Stimulated activated CD8-positive, alpha-beta memory T cell treated with anti-CD3 and anti-CD28 coated beads, Interleukin-15, amount 100 ng/mL, for 1 hour (primary cell): ENCODE measurements at places on chromosomes 2 and 18.

DNA sequence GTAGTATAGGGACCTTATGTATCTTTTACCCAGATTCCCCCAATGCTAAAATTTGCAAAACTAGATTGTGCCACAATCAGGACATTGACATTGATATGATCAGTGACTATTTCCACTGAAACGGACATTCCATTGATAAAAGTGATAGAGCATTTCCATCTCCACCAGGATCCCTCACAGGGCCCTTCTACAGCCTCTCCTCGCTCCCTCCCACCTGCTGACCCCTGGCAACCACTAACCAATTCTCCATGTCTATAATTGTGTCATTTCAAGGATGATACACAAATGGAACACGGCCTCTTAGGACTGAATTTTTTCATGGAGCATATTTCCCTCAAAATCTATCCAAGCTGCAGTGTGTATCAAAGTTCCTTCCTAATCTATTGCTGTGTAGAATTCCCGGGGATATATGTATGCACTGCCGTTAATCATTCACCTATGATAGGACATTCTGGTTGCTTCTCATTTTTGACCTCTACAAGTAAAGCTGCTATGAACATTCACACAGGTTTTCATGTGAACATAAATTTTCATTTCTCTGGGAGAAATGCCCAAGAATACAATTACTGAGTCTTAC lies 67.3 kb downstream of the UXS1 start:
- no peak for DNase-seq

DNA sequence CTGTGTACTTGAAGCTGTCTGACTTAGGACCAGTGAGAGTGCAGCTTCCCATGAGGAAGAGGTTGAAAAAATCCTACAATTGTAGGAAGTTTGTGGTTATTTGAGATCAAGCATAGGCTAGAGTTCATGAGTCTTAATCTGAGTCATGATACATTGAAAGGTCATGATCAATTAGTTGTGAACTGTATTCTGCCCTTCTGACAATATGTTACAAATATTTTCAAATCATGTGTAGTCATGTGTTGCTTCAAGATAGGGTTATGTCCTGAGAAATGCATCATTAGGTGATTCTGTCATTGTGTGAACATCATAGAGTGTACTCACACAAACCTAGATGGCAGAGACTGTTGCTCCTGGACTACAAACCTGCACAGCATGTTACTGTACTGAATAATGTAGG lies 68.4 kb upstream of the MFF start:
- no peak for DNase-seq

DNA sequence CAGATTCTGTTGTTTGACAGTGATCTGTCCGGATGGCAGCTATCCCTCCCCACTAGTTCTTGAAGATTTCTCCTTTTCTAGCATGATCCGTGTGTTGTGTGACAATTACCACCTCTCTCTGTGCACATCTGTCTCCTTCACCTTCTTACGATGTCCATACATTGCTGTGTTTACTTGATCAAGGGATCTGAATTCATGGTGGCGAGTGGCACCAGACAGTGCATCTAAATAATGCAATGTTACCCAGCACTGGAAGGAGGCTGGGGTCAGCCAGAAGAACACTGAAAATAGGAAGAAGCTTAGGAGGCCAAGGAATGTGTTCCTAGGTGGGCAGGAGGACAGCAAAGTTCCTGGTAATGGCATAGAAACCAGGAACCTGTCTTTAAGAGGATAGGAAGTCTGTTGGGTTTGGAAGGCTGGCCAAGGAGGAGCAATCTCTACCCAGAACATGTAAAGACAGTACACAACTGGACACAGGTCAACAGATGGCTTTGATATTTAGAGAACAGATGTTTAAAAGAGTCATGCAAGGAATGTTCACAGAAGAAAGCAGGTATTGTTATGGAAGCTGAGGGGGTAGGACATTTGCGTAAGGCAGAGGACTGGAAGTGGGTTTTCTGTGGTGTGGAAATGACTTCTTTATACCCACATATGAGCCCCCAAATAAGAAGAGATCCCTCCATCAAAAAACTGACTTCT lies 126.4 kb downstream of the HRH4 start:
- no peak for DNase-seq

DNA sequence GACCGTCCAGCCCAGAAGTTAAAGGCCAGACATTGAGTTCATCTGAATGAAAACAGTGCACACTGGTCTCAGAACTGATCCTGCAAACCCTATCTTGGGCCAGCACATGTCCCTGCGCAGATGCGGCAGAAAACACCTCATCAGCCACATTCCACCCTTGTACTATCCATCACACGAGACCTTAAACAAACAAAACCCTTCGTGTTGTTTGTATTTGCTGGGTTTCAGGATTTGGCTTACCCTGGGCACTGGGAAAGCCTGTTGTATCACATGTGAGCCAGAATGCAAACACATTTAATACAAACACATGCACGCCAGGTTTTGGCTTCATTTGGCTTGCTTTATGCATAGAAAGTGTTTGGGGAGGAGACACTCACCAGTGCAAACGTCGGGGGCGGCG lies 12.5 kb downstream of the WIPF1 start:
- DNase-seq: no peak

GRCh38 chr18:51425475-51425874 lies 228.0 kb upstream of the MEX3C start:
- no peak for DNase-seq

- DNase-seq: no peak
Observed at GRCh38 chr2:85168942-85169341, 35.8 kb downstream of the TCF7L1 start.

GRCh38 chr2:7878786-7879482 lies 802.9 kb upstream of the ID2 start:
- no peak for DNase-seq

- no peak for DNase-seq
Observed at GRCh38 chr2:83696838-83697237, 762.2 kb downstream of the SUCLG1 start.

GRCh38 chr18:79487183-79487800 lies 91.6 kb downstream of the NFATC1 start:
- DNase-seq: no peak

DNA sequence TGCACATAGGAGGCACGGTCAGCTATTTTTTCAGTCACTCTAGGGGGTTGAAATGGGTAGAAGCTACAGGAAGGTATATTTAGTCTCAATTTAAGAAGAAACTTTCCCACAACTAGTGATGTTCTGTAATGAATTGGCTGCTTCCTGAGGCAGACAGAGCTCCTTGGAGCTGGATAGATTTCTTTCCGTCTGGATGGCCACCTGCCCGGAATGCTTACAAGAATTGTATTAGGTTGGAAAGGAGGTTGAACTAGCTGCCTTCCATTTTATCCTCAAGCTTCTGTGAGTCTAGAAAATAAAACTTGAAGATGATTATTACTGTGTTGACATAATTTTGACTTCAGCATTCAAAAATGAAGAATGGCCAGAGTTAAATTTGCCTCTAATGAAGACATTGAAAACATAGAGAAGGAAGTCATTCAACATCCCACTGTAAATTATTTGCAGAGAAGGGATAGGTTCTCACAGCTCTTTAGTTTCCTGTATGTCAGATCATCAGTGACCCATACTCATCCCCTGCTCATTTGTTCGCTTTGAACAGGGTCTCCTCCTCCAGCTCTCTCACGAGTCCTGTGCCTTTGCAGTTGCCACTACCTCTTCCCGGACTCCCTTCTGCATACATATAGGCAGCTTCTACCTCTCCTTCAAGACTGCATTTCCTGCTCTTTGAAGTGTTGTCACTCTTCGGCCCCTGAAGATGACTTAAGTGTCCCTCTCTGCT lies 88.8 kb downstream of the CRIM1 start:
- DNase-seq: no peak

DNA sequence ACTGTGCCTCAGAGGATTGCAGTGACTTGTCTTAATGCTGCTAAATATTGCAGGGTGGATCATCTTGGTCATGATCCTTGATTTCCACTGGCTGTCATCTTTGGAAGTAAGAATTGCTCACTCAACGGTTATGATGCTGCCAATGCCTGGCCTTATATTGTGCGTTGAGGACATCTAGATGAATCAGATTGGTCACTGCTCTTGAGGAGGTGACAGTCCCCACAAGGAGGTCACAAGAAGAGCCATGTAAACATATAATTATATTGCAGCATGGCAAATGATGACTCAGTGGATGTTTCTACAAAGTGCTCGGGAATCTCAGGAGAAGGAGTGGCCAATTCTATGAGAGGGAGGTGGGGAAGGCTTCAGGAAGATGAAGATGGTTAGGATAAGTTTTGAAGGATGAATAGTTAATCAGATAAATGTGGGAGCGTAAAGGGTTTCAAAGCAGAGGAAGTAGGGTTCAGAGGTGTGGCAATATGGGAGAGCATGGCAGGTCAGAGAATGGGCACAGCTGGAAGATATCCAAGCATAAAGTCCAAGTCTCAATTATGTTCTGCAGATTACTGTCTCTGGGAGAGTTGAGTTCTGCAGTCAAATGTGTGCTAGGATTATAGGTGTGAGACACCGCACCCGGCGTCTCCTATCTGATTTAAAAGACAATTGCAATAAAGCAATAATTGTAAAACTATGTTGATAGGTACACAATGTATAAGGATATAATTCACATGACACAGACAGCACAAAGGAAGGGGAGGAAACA lies 21.3 kb upstream of the TMEM131 start:
- no peak for DNase-seq

DNA sequence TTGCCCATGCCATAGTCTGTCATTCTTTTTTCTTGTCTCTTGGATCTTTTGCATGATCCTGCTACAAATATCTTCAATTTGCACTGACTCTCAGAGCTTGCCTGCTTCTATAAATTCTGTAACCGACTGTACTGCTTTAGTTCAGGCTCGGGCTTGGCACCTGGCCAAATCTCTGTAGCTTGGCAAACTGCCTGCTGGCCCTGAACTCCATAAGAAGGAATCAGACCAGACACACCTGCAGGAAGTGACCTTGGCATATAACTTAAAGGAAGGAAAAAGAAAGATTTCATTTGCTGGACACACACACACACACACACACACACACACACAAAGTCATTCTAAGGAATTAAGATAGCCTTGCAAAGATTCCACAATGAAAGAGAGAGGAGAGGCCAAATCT lies 291.2 kb upstream of the DDX18 start:
- DNase-seq: no peak

DNA sequence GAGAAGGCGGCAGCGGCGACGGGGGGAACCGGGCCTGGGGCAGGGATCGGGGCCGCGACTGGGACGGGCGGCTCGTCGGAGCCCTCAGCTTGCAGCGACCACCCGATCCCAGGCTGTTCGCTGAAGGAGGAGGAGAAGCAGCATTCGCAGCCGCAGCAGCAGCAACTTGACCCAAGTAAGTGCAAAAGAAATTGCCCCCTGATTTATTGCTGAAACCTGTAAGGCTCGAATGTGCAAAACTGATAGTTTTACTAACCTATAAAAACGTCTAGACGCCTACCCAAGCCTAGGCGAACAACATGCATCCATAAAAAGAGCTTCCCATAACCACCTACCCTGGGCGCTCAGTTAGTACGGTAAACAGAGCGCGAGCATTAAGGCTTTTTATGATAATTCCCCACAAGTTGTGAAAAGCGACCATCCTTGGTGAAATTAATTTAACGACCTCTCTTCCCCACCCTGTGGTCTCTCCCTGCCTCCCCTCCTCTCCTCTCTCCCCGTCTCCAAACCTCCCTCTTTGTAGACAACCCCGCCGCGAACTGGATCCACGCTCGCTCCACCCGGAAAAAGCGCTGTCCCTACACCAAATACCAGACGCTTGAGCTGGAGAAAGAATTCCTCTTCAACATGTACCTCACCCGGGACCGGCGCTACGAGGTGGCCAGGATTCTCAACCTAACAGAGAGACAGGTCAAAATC lies 1.0 kb downstream of the HOXD9 start:
- DNase-seq: no peak

DNA sequence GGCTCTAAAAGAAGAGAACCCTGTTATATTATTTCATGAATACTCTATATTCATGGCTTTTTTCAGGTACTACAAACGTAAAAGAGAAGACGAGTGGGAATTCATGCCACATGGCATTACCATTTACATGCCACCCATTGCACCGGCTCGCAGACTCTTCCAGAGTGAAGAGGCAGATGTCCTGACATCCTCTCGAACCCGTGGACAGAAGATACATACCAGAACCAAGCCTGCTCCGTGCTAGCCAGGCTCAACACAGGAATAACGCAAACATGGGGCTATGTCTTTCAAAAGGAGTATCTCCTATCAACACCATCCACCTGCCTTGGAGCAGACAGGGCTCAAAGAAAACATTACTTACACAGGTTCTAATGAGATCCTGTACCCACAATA lies 168.8 kb downstream of the THADA start:
- no peak for DNase-seq

DNA sequence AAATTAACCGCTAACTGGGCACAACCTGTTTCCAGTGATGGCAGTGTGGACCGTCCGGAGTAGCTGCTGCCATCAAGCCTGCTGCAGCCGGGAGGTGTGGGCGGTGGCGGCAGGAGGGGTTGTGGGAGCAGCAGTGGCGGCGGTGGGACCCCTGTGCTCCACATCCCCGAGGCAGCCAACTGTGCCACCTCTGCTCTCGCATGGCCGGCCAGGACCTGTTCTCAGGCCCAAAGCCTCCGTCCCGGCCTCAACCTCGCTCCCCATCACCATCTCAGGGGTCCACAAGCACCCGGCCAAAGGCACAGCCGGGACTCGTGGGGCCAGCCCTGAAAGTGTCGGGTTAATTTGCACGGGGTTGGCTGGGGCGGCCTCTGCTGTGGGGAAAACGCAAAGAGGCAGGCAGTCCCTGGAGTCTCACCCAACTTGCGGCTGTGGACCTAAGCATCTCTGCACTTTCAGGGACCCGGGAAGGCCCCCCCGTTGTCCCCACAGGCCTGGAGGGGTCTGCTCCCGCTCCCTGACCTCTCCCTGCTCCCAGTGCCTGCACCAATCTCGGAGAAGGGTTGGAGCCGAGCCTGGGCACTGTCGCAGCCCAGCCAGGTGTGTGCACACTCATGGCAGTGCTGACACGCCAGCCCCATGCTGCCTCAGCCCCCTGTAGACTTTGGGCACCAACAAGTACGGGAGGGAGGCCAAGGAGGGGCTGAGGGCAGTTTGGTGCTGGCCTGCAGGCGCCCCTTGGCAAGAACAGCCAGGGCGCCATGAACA lies 44.4 kb upstream of the PEX13 start:
- no peak for DNase-seq

DNA sequence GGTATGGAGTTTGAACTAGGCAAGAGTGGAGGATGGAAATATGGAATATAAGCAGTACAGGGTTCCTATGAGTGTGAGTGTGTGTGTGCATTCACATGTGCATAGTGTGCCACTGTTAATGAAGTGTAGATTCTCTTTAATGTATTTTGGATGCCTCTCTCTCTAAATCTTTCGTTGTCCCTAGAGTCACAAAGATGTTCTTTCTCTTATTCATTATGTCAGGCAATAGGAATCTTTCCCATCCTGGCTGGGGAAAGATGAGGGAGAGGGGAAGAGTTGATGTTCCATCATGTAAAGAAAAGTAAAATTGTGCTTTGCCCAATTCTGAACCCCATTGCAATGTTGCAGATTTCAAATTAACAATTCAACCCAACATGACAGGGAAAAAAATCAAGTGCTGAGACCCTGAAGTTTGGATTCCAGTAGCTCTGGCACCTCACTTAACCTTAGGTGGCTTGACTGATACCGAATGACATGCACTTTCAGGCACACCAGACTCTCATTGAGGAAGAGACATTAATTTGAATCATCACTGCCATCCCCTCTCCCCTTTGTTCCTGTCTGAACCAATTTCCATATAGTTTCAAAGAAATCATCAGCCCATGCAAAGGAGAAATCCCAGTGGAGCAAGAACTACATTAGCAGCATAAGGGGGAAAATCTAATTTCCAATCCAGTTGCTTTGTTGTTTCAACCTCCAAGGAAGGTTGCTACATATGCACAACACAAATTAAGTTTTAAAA lies 28.0 kb downstream of the KLF7 start:
- DNase-seq: no peak

- no peak for DNase-seq
Observed at GRCh38 chr18:63592471-63592870, 5.3 kb downstream of the SERPINB13 start.

GRCh38 chr2:62801814-62802523 lies 96.5 kb downstream of the EHBP1 start:
- no peak for DNase-seq
